ENCODE measurements at places on chromosomes 12 and 14.

- no peak for DNase-seq
These were observed 28.3 kb upstream of the HIGD1C start for GRCh38 chr12:50924131-50924438.

DNA sequence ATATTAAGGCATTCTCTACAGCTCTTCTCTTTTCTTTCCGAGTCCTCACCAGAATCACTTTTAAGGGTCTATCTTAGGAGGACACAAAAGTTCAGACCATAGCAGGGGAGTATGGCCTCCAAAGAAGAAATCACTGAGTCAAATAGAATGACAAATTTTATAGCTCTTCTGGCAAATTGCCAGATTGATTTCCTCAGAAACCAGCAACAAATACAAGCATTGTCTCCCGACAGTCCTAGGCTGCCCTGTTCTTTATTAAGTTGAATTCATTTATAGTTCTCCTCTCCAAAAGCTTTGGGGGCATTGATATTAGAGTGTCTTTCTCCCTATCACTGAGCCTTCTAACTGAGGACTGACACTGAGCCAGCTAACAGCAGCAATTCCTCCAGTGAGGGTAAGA is 156.4 kb upstream of the FRMD6 start:
- no peak for DNase-seq

- DNase-seq, result no peak
These were observed 2.4 kb downstream of the AGAP2 start for GRCh38 chr12:57735952-57736740.

- DNase-seq, result no peak
These were observed 222.8 kb downstream of the RMST start for GRCh38 chr12:97685360-97685759.

GRCh38 chr14:77390188-77390587 is 13.0 kb downstream of the SAMD15 start:
- no peak for DNase-seq

DNA sequence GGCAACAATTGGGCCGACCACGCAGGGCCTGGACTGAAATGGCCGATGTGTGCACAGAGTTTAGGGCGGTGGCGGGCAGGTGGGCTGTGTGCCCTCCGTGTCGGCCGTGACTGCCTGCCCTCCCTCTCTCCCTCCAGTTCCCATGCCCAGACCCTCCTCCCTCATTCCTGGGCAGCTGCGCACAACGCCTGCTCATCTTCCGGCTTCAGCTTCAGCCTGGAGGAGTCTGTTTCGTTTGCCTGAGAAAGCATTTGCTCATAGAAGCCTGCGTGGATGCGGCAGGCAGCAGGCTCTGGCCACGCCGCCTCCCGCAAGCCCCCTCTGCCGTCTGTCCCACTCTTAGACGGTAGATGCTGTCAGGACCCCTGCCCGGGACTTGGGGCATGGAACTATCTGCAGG is 47.3 kb upstream of the FZD10 start:
- no peak for DNase-seq

DNA sequence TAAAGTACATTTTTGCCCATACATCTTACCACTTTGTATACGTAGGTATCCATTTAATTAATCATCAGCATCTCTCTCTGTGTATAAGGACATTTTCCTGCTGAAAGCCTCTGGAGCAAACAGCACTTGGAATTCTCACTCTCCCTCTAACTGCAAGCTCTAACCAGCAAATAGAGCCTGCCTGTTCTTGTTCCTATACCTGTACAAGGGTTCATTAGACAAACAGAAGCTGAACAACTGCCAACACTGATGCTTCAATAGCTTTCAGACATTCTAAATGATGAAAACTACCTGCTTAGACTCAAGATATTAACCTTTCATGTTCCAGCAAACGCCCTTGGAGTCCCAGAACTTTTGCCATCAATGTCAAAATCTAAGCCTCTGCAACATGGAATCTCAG is 98.0 kb downstream of the KCNH5 start:
- no peak for DNase-seq

GRCh38 chr12:90925562-90925961 is 29.4 kb downstream of the CCER1 start:
- DNase-seq, result no peak

GRCh38 chr12:46409974-46410373 is 37.4 kb upstream of the SLC38A2 start:
- DNase-seq, result no peak

GRCh38 chr12:113422886-113423669 is 898 bp downstream of the SDSL start:
- DNase-seq, result no peak

- DNase-seq, result no peak
These were observed 9.9 kb upstream of the KANSL2 start for GRCh38 chr12:48691826-48692487.

DNA sequence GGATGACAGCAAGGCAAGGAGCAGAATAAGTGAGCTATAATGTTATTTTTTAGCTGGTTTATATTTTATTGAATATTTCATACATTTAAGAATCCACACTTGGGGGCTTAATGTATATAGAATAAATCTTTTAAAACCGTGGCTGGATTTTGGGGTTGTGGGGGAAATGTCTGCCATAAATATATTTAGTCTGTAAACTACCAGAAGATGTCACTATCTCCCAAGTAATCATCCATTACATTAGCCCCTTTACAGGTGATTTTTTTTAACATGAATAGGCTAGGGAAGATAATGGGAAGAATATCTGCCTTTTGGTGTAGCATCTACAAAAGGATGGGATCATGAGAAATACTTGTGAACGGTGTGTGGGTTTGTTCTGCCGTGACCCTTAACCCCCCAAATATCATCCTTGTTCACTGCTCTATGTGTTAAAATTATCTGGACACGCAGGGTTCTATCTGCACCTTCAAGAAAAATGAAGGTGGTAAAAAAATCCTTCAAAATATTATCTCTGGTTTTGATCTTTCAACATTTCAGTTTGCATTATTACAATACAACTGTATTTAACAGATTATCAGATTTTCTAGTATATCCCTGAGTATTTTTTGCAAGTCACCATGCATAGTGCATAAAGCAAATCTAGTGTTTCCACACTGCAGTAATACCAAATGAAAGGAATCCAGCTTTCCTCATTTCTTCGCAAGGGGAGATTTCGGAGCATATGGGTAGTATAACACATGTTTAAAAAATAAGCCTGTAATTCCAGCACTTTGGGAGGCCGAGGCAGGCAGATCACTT is 8.0 kb upstream of the SLC17A8 start:
- DNase-seq, result no peak
